D721Med (cell line): ENCODE measurements at places on chromosomes 1 and 21.
A peak's percentile ranks its signal among the peaks of the same experiment; 100 is the strongest.

- no peak for DNase-seq
Measured at GRCh38 chr21:39451332-39452206, at the start of gene SH3BGR. Gene SH3BGR (plus strand): TSS chr21:39451970. CDS start chr21:39452097, 127 bp downstream.

DNA sequence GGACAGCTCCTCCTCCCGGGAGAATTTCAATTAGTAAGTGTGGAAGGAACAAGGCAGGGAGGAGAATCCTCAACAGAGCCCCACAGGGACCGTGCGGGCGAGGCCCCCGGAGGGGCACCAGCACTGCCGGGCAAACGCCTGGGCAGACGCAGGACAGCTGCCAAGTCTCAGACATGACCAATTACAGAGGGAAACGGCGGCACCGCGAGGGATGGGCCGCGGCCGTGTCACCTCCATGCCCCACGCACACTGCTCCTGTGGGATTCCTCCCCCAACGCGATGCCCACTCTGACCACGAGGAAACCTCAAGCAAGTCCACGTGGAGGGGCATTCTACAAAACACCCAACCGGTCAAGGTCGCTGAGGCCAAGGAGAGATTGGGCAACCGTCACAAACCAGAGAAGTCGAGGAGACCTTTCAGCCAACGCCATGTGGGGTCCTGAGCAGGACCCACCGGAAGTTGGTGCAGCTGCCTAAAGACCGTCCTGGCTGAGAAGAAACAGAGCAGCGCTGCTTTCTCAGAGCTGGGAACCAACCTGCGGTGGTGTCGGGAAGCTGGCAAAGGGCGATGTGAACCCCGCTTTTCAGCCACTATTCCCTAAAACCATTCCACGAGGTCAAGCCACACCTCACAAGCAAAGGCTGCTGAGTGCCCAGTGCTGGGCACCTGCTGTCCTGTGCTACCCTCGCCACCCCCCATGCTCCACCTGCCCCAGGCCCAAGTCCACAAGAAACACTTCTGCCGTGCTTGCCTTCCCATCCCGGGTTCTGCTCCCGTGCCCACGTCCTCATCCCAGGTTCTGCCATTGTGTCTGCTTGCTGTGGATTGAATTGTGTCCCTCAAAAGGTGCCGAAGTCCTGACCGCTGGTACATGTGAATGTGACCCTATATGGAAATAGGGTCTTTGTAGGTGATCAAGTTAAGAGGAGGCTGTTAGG lies 1.4 kb upstream of the KRTAP10-4 start:
- DNase-seq: no peak

DNA sequence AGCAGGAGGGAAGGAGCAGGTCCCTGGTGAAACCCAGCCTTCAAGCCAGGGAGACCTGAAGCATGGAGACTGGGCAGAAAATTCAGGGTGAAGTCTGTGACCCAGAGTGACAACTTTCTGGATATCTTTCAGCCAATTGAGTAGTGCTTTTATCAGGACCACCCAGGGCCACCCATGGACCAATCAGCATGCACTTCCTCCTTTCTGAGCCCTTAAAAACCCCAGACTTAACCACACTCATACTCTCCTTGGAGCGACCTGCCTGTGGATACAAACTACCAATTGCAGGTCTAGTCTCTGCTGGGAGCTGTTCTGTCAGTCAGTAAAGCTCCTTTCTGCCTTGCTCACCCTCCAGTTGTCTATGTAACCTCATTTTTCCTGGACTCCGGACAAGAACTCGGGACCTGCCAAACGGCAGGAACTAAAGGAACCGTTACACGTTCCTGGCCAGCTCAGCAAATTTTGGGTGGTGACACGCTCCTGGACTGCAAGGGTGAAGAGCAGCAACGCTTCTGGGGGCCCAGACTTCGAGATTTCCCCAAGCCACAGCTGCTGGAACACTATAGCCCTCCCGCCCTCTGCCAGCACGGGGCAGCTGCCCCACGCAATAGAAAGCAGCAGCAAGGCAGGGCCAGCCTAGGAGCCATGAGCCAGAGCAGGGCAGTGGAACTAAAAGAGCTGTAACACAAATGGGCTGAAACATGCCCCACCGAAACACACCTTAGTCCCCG lies 1183.4 kb downstream of the AMY1C start:
- no peak for DNase-seq

DNA sequence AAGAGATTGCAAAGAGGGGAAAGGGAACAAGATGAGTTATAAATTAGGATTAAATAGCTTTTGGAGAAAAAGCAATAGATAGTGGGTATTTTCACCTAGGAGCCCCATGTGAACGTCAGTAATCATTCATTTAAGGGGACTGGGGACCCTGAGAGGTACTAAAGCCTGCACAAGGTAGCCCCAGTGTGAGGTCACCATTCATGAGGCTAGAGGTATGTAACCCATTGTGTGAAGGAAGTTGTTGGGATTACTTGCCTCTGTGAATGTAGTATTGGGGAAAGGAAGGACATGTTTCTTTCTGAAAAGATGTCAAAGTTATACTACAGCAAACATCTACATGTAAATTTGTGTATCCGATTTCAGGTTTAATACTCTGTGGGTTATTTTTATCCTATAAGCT lies 276.8 kb downstream of the TBX15 start:
- no peak for DNase-seq

DNA sequence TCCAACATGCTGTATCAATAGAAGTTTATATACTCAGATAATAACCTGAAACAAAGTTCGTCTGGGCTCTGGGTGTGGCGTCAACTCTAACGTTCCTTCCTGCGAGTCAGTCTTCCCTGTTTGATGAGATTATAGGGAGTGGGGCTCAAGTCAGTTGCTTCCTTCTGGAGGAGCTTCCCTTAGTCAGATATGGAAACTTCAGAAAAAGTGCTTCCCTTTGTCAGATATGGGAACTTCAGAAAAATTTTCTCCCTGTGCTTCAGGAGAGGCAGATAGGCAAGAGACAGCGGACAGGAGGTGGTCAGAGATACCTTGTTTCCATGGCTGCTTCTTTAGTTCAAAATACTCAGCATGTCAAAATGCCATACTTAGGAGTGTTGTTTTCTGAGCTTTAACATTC lies 51.1 kb upstream of the PRDX6 start:
- DNase-seq: no peak

DNA sequence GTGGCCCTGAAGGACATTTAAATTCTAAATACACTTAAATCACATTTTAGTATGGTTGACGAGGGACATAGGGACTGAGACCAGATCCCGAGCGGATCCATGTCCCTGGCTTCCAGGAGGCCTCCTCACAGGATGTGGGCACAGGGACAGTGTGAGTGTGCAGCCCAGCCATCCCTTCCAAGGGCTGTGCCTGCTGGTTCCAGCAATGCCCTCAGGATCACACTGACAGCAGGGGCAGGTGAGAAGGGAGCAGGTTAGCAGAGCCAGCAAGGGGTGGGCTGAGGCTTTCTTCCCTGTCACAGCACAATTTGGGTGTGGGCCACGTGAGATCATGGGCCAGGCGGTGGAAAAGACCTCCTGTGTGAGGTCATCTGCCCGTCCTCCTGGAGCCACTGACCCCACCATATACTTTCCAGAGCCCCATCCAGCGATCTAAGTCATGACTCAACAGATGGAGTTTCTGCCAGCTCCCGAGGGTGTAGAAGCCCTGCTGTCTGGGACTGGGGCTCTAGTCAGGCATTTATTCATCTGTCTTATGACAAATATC lies 37.0 kb upstream of the PRSS38 start:
- no peak for DNase-seq

DNA sequence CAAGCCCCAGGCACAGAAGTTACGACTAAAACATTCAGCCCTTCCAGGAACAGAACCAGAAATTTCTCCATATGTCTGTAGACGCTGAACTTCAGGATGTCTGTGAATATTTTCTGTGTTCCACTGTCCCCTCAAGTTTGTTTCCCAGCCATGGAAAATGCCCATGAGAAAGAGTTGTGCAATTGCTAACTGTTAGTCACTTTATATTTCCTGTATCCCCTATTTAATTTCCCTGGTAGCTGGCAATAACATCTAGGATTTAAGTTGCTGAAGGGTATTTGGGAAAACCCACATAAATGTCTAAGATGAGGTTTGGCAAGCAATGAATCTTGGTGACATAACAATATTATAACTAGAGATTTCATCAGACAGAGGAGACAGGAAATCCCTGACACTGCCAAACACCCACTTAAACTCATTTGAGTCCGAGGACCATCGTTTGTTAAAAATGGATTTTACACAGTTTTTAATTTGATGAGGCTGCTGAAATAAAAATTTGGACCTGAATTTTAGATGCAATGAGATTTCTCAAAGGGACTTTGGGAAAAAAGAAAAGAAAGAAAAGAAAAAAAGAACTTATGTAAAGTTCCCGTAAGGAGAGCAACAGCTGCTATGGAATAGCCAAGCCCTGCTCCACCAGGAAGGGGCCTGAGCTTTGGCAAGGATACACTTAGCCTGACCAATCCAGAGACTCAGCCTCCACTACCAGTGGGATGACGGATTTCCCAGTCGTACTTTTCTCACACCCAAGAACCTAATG lies 21.8 kb upstream of the ERRFI1 start:
- DNase-seq: no peak

- DNase-seq: peak; percentile 41
Measured at GRCh38 chr1:155591770-155592169, 18.2 kb upstream of the MSTO1 start.

DNA sequence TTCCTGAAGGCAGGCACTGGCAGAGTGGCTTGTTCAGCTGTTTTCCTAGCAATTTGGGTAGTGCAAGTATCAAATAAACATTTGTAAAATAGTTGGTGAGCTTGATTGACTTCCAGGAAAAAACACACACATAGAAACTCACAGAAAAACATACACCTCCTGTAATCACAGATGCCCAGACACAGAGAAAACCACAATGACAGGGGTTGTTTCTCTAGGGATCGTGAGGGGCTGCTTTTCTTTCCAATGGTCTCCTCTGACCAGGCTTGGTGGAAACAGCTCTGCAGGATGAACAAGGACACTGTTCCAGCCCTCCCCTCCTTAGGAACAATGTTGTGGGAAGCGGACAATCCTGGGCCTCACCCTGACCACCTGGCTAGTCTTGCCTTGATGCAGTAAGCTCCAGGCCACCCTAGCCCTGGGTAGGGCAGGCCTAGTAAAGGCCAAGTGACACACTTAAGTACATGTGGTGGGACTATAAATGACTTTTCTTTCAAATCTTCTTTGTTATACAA lies 142.5 kb upstream of the HMGB4 start:
- no peak for DNase-seq

GRCh38 chr1:185846672-185847444 lies 112.7 kb downstream of the HMCN1 start:
- DNase-seq: no peak

DNA sequence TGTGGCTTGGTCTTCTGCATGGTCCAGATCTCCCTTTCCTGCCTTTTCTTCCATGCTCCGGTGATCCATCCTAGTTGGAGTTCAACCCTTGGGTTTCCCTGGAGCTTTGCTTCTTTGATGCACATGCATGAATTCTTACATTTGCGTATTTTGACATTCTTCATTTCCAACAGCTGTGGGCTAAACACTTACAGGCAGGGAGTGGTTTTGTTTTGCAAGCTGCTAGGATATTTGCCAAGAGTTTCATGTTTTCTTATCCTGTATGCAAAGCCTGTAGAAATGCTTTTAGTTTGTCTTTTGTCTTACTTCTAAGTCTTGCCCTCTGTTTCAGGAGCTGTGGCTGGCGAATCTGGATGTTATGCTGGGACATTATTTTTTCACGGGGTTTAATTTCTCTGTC lies 90.3 kb upstream of the PAXBP1 start:
- DNase-seq: no peak

- DNase-seq: no peak
Measured at GRCh38 chr1:93749487-93749886, 67.8 kb upstream of the BCAR3 start.

DNA sequence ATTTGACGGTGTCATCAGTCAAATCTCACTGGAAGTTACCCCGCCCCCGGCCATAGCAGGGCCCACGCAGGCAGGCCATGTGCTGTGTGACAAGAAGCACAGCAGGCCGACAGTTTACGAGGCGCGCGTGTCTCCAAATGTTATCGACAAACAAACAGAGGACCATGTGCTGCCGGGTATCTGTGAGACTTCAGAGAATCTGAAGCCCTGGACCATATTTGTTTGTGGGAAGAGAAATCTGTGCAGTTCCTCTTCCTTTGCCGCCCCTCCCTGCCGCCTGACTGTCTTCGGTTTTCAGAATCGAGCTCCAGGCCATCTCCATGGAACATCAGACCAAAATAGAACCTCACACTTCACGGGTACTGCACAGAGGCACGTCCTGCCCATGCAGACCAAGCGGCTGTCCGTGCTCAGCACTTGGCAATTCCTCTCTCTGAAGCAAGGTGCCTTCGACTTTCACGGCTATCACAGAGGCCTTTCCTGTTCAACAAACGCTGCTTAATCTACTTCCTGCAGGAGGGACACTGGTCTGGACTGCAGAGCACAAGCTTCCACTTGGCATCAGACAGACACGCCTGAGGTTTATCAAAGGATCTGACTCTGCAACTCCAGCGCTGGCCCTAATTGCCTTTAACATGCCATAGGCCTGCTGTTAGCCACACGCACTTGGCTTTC lies 135.7 kb upstream of the KRTAP19-8 start:
- no peak for DNase-seq

GRCh38 chr1:203479646-203480045 lies 4.0 kb downstream of the PRELP start:
- DNase-seq: no peak

DNA sequence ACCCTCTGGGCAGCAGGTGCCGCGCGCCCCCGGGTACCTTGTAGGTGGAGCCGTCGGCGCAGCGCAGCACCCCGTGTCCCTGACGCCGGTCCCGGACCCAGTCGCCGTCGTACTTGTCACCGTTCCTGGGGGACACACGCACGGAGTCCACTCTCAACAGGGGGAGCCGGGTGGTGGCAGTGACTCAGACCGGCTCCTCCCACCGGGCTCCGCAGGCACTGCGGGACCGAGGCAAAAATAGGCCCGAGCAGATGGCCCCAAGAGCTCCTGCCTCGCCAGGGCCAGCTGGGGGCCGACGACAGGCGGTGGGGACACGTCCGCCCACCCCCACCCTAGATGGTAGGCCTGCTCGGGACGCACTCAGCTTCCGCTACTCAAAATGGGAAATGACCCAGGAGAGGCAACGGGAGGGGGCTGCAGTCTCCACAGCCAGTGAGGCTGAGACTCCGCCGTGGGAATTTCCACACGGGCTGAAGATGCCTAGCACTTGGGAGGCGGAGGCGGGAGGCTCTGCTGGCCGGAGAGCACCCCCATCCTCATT lies 6.3 kb downstream of the MORN1 start:
- DNase-seq: no peak
